ENCODE measurements at places on chromosomes 6 and 20.
A peak's percentile ranks its signal among the peaks of the same experiment; 100 is the strongest.

DNA sequence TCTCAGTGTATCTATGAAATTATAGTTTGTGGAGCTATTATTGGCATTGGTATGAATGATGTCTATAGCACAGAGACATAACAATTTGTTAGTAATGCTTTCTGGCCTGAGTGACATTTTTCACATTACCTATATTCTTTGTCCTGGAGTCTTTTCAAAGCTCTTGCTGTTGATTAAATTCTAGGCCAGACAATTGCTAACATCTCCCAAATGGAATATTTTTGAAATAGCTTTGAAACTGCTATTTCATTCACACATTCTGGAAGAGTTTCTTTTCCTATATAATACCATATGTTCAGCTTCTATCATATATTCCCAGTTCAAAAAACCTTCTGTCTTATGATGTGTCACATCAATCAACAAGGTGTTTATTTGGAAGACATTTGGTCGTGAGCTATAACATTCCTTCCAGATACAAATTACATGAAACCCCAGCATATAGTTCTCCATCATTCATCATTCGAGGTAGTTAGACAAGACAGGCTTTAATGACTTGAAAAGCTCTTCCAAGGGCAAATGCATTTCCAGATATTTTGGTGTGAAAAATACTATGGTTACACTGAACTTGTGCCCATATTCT lies 452.8 kb downstream of the KHDRBS2 start:
- no peak for DNase-seq

DNA sequence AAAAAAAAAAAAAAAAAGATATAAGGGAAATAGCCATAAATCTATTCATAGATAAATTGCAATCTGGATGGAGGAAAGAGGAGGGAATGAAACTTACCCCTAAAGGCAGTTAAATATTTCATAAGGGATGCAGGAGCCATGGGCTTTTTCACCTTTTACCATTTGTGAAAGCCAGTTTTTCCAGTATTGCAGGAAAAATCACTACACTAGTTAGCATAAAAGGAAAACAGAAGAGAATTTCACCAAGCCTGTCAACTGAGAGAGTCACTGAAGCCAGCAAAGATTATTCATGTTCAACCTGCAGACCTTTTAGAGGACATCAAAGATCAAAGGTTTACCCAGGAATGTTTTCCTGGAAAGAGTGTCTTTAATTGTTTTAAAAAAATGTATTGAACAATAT lies 969.7 kb downstream of the KIF16B start:
- no peak for DNase-seq

DNA sequence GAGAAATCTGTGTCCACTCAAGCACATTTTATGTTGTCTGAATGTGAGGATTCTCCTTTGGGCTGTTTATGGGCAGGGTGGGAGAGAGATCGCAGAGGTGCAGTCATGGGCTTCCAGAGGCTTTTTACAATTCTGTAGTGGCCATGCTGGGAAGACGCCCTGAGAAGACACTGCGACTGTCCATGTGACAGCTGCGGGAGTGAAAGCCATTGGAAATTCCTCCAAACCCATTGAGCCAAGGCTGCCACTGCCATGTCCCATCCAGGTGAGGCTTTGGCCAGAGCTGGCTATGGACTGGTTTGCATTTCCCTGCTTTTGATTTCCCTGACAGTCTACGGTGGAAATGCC lies 216.9 kb upstream of the ECI2 start:
- DNase-seq = no peak

GRCh38 chr6:14759976-14760672 lies 485.7 kb upstream of the JARID2 start:
- DNase-seq = no peak

DNA sequence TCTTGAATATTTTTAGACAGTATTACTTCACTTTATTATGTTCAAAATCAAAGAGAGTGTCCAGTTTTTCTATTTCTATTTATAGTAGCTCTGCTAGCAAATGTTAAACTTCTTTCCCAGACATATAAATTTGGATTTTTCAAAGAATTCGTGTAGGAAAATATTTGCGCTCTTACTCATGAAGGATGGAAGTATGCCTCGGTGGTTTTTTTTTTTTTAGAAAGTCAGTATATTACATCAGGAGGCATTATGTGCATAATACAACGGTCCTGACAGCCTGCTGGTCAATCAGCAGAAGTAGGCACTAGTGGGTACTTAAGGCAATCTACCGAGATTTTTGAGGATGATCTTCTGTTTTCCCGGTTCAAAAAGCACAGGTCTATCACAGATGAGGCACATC lies 249.3 kb downstream of the TBX18 start:
- DNase-seq = no peak

- DNase-seq = no peak
Observed at GRCh38 chr20:61538943-61539265, 286.8 kb downstream of the CDH4 start.

DNA sequence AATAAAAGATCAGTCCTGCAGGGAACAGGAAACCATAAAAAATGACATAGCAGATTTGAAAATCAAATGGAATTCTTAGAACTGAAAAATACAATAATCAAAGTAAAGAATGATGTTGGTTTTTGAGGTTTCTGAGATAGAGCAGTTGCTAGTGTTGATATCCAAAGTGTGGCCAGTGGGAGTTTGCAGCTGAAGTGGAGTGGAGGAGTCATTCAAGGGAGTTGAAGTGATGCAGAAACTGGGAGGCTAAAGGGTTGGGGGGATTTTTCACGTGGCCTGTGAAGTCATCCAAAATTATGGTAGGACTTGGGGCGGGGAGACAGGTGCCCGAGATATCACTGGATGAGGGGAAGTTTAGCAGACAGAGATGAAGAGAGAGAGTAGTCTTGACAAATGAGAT lies 123.6 kb downstream of the CDC5L start:
- DNase-seq = no peak

DNA sequence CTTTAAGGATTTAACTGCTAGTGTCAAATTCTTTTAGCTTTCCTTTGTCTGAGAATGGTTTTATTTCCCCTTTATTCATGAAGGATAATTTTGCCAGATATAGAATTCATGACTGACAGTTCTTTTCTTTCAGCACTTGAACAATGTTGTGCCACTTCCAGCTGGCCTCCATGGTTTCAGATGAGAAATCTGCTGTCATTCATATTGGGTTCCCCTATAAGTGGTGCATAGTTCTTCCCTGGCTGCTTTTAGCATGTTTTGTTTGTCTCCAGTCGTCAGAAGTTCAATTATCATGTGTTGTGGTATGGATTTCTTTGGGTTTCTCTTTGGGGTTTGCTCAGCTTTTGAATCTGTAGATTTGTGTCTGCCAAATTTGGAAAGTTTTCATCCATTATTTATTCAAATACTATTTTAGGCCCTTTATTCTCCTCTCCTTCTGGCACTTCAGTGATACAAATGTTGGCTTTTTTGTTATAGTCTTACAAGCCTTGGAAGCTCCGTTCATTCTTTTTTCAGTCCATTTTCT lies 76.3 kb upstream of the TGM3 start:
- DNase-seq = no peak

- no peak for DNase-seq
Observed at GRCh38 chr6:73145690-73146089, 79.6 kb downstream of the KHDC1L start.

DNA sequence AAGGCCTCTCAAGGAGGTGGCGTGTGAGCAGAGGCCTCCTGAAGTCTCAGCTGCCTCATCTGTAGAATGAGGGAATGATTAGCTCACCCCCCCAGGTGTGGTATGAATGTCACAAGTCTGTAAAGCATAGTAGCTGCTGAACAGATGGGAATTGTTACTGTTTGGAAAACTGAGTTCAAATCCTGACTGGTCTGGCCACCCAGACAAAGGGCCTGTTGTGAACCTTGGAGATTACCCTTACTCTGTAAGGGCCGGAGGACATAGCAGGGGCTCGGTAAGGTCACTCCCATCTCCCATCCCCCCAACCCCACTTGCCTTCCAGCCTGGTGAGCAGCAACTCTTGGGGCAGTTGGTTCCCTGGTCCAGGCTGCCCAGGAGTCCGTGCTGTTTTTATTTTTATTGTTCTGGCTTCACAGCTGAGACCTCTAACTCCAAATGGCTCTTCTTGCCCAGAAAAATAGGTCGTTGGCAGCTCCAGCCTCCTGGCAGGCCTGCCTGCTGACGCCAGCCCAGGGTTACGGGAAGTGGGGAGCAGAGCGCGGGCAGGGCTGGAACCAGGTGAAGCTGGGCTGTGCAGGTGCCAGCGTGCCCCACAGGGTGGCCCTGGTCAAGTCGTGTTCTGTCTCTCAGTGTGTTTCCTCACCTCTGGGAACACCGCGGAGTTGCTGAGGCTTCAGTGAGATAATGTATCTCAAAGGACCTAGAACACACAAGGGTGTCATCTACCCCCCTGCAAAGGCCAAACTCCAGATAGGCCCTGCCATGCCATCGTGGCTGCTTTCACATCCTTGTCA lies 4.5 kb upstream of the SIRPA start:
- DNase-seq = no peak

GRCh38 chr6:133033263-133033662 lies 207.9 kb upstream of the EYA4 start:
- DNase-seq = no peak

GRCh38 chr6:42165016-42165415 lies 8.1 kb upstream of the GUCA1A start:
- no peak for DNase-seq

- DNase-seq = no peak
Observed at GRCh38 chr20:3446779-3447178, 24.0 kb upstream of the ATRN start.

DNA sequence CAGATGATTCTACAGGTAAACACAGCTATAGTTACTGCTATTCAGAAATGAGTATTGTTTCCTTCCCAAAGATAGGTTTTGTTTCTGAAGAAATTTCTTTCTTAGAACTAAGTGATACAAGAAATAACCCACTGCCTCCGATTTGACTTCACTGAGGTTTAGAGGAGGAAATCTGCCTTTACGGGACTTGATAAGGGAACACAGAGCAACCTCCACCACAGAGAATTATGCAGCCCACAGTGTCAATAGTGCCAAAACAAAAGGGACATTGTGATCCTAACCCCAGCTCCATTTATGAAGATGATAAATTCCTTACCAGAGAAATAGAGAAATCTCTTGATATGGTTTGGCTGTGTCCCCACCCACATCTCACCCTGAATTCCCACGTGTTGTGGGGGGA lies 164.6 kb downstream of the ZNF217 start:
- DNase-seq = no peak

DNA sequence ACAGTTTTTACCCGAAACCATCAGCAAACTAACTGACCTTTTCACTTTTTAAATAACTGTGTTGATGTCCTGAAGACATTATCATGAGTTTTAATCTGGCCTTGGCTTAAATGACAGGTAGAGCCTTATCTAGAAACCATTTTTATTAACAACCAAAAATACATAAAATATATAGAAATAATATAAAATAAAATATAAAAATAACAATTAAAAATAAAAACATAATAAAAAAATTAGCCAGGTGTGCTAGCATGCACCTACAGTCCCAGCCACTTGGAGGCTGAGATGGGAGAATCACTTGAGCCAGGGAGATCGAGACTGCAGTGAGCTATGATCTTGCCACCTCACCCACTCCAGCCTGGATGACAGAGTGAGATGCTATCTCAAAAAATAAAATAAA lies 21.6 kb downstream of the HMGN3 start:
- DNase-seq = no peak

DNA sequence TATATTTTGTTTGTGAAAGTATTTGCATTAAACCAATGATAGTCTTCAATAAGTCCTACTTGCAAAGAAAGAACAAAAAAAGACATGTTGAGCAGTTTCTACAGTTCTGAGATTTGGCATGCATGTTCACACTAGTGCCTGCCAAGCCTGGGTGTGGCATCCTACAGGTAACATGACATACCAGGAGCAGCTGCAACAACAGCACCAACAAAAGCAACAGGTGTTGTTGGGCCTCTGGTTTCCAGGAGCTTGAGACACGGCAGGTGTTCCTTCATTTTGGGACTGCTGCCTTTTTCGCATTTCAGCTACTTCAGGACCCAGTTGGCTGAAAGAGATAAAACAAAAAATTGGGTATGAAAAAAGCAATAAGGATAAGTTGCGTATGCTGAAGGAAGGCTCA lies 41.2 kb upstream of the MTRF1L start:
- no peak for DNase-seq

- DNase-seq = no peak
Observed at GRCh38 chr6:87154641-87154992, 748 bp upstream of the ZNF292 start.

- no peak for DNase-seq
Observed at GRCh38 chr20:23011008-23011721, 23.9 kb upstream of the SSTR4 start.

DNA sequence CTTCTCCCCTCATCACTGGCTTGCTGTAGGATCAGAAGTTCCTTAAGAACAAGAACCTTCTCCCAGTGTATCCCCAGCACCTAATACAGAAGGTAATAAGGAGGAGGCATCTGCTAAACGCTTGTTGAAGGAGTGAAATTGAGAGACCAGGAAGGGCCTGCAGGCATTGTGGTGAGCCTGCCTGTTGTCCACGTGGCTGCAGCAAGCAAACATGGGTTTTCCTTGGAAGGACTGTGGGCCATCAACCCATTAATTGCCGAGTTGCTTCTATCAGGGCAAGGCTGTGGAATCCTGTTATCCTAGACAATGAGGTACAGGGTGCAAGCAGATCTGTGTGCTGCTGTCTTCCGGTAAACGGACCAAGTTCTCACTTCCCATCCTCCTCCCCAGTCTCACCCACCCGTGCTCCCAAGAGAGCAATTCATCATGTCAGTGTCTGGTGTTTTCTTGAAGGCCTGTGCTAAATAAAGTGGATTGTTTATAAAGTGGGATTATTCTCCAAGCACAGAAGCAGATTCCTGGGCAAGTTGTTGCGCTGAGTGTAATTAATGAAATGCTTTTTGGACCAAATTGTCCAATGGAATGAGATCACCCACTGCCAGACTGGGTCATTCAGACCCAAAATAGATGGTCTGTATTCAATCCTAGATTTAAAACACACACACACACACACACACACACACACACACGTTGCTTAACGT lies 164.6 kb upstream of the CDYL start:
- DNase-seq = no peak

DNA sequence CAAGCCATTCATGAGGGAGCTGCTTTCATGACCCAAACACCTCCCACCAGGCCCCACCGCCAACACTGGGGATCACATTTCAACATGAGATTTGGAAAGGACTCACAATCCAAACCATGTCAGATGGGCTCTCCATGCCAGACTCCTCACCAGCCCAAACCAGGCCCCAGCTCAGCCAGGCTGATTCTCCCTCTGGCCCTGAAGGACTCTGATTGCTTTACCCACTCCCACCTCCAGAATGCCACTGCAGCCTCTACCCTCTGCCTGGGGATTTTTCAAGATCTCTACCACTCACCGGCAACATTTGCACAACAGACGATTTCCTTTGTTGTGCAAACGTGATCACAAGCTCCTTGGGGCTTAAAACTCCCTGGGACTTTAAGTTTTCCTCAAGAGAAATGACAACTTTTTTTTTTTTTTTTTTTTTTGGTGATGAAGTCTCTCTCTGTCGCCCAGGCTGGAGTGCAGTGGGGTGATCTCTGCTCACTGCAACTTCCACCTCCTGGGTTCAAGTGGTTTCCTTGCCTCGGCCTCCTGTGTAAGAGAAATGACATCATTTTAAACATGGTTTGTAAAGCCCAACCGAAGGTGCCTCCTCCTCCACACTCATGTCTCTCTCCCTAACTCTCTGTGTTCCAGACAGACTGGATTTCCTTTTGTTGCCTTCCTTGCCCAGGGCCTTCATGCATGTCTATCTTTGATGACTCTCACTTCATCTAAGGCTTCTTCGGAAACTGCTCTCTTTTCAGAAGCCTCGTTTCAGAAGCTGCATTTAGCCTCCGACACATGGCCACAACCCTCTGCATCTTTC lies 147.0 kb downstream of the CDH26 start:
- DNase-seq = peak; percentile 88

Measured in NT2/D1 (cell line).